ENCODE measurements at places on chromosomes 6 and 20. TPM values are rescaled to one million over a fixed set of nuclear protein-coding genes. Genes with fewer than 3 reads are reported as not detected.

Gene KHDRBS2
- not detected for total RNA-seq

Gene TAPBP
- total RNA-seq, result 45.7 TPM

Gene PDE10A
- total RNA-seq, result 19.5 TPM

Gene TAB2
- 100 TPM for total RNA-seq

Gene GRM1
- total RNA-seq, result not detected

All from sigmoid colon (tissue), 7 donors.